ENCODE measurements at places on chromosomes 3 and 15.
A peak's percentile ranks its signal among the peaks of the same experiment; 100 is the strongest.

DNA sequence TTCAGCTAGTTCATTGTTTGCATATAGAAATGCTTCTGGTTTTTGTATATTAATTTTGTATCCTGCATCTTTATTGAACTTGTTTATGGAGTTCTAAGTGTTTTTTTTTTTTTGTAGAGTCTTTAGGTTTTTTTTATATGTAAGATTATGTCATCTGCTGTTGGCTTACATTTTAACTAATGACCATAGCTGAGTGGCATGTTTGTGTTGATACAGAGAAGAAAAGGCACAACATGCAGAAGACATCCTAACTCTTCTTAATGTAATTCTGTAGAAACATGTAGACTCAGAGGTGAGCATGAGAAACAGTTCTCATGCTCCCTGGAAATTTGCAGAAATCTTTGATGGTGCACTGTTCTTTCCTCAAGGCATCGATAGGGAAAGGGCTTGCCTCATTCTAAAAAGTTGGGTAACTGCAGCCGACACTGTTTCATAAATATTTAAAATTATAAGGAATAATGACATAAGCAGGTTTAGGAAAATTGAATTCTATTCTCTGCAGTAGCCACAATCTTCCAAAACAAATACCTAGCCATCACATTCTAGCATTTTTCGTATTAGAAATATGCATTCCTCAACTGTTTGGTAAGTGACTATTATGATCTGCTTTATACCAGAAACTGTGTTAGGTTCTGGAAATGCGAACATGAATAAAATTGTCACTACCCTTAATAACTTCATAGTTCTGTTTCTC, 499.6 kb upstream of the KCNMB2 start:
- DNase-seq, result no peak

DNA sequence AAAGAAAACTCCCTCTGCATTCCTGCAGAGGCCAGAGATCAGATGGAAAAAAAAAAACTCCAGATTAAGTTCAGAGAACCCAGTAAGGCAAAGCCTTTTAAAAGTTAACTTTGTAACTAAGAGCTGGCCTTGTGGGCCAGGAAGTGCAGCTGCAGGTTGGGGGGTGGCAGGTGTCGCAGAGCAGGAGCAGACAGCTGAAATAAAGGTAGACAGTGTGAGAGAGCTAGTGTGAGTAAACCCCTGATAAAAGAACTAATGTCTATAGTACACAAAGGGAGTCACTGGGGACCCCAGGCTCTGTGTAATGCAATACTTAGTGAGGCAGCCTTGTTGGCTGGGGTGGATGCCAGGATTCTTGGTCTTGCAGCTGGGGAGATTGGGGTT, 42.1 kb downstream of the PPCDC start:
- DNase-seq, result no peak

GRCh38 chr3:133988631-133989161, 41.0 kb downstream of the SLCO2A1 start:
- no peak for DNase-seq

DNA sequence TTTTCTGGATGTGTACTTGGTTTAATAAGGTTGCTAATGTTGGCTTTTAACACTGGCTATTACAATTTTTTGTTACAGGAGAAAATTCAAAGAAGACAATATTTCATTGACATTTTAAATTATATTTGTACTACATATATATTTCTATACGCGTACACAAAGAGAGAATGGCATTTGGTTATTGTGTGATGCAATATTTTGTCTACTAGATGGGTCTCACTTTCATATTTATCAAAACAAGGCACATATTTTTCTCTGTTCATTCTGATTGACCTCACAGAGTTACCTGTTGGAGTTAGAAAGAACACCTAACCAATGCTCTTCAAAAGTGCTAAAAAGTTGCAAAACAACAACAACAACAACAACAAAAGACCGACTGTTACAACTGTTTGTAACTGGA, 50.2 kb upstream of the VGLL3 start:
- no peak for DNase-seq

DNA sequence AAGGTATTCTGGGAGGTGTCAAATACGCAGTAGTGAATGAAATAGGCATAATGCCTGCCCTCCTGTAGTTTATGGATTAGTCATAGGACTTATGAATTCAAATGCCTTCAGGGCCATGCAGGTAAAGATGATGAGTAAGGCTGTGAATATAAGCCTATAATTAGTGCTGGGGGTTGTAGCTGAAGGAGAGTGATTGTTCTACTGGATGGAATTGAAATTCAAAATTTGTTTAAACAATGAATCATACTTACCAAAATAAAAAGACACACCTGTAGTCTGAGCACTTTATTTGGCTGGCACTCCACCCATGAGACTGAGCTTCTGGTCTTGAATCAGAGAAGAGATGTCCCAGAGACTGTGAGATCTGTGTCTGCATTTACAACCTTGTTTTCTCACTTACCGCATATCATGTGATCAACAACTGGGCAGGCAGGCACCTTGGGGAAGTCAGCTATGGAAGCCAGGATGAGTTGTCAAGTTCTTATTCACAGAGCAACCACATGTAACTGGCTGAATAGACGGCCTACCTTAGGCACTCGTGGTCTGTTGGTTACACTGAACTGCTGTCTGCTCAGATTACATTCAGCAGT, 291.8 kb downstream of the NAALADL2 start:
- peak; percentile 22 for DNase-seq

DNA sequence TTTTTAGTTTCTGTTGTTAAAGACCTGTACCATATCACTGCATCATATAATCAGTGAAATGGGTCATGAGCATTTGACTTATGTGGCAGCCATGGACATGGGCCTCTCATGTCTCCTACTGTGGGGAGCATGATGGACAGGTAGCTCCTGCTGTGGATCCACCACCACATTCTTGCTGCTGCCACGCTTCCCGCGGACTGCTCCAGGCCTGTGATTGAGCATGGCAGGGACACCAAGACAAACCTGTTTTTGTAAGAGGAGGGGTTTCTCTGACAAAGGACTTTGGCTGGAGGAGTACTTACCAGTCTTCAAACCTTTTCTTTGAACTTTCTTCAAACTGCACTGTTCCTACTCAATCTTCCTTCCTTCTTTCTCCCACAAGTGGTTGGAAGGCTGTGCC, 17.9 kb upstream of the P2RY14 start:
- DNase-seq, result no peak

GRCh38 chr3:107619549-107619948, 96.8 kb downstream of the BBX start:
- DNase-seq, result no peak

GRCh38 chr3:108223928-108224327, 1.7 kb upstream of the IFT57 start:
- DNase-seq, result no peak

Data from NCI-H446 (cell line).